ENCODE measurements at places on chromosomes 2 and 18. TPM values are rescaled to one million over a fixed set of nuclear protein-coding genes. Genes with fewer than 3 reads are reported as not detected.
A peak's percentile ranks its signal among the peaks of the same experiment; 100 is the strongest.

- no peaks in the 10 kb centered on the region for H3K4me1 ChIP-seq
- H3K36me3 ChIP-seq, result no peaks in the 10 kb centered on the region
Measured at GRCh38 chr18:36493349-36494159, 196.0 kb downstream of the FHOD3 start.

GRCh38 chr2:217910875-217911212 is 92.0 kb downstream of the TNS1 start:
- no peak overlapping the region for H3K4me3 ChIP-seq
- peaks cover 1% of the 10 kb centered on the region for H3K36me3 ChIP-seq
- no peaks in the 10 kb centered on the region for H3K27me3 ChIP-seq
- peak overlapping the region; percentile 97 for H3K27ac ChIP-seq
- DNase-seq, result peak; percentile 80

GRCh38 chr2:186570604-186571003 is 19.3 kb upstream of the ITGAV start:
- peaks cover 10% of the 10 kb centered on the region for H3K4me1 ChIP-seq
- H3K27me3 ChIP-seq, result no peaks in the 10 kb centered on the region
- no peak for DNase-seq
- no peaks in the 10 kb centered on the region for H3K36me3 ChIP-seq

- no peaks in the 10 kb centered on the region for H3K36me3 ChIP-seq
- no peak overlapping the region for H3K27ac ChIP-seq
- peaks cover 25% of the 10 kb centered on the region for H3K4me1 ChIP-seq
- no peak for DNase-seq
Measured at GRCh38 chr2:98037206-98037605, 41.5 kb upstream of the TMEM131 start.

GRCh38 chr2:217606296-217606695 is 396.5 kb downstream of the TNS1 start:
- no peaks in the 10 kb centered on the region for H3K27me3 ChIP-seq
- no peaks in the 10 kb centered on the region for H3K36me3 ChIP-seq
- no peak overlapping the region for H3K4me3 ChIP-seq
- DNase-seq, result no peak

DNA sequence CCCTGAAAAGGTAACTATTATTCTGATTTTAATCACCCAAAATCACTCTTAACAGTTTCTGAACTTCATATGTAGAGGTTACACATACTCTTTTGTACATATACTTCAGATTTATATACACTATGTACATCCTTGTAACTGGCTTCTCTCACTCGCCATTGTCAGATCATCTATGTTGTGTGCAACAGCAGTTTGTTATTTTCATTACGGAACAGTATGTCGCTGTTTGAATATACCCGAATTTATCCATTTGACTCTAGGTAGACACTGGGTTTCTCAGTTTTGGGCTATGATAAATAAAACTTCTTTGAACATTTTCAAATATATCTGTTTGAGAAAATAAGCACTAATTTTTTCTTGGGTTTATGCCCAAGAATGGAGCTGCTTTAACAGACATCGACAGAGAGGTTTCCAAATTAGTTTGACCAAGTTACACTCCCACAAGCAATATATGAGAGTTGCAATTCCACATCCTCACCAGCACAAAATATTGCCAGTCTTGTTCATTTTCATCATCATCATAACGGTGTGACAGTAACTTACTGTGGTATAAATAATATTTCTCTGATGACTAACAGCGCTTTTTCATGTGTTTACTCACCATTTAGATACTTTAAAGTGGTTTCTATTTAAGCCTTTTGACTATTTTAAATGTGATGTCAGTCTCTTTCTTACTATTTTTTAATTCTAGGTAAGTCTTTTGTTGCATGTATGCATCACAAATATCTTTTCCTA is 80.9 kb downstream of the SMC6 start:
- no peak overlapping the region for H3K27ac ChIP-seq
- no peak overlapping the region for H3K4me3 ChIP-seq
- H3K27me3 ChIP-seq, result no peaks in the 10 kb centered on the region
- no peak for DNase-seq

DNA sequence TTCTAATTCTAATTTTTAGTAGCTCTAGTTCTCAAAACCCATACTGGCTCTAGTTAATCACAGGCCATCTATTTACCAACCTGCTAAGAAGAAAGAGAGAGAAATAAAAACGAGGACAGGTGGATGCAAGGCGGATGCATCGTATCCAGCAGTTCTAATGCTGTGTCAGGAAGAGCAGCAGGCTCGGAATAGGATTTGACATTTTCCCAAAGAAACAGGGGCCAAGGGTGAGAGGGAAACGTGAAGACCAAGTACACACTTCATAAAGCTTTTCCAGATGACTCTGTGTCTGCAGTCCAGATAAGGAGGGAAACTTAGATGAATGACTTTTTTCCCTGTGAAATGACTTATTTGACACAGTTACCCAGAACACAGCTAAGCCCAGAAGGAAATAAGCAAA is 117.5 kb downstream of the ESCO1 start:
- DNase-seq, result no peak
- H3K4me1 ChIP-seq, result no peaks in the 10 kb centered on the region
- no peak overlapping the region for H3K27ac ChIP-seq
- no peaks in the 10 kb centered on the region for H3K27me3 ChIP-seq
- H3K36me3 ChIP-seq, result no peaks in the 10 kb centered on the region

- no peak overlapping the region for H3K4me3 ChIP-seq
- no peak overlapping the region for H3K27ac ChIP-seq
- DNase-seq, result peak; percentile 81
- H3K36me3 ChIP-seq, result no peaks in the 10 kb centered on the region
- no peaks in the 10 kb centered on the region for H3K4me1 ChIP-seq
- H3K27me3 ChIP-seq, result no peaks in the 10 kb centered on the region
Measured at GRCh38 chr2:238947920-238948710, 100.2 kb downstream of the TWIST2 start.

GRCh38 chr2:20451761-20452499 is 5.1 kb downstream of the RHOB start:
- peak; percentile 67 for DNase-seq
- peak overlapping the region; percentile 93 for H3K27ac ChIP-seq
- peaks cover 19% of the 10 kb centered on the region for H3K36me3 ChIP-seq

RPS27A gene
- 1,474 TPM for total RNA-seq

DNA sequence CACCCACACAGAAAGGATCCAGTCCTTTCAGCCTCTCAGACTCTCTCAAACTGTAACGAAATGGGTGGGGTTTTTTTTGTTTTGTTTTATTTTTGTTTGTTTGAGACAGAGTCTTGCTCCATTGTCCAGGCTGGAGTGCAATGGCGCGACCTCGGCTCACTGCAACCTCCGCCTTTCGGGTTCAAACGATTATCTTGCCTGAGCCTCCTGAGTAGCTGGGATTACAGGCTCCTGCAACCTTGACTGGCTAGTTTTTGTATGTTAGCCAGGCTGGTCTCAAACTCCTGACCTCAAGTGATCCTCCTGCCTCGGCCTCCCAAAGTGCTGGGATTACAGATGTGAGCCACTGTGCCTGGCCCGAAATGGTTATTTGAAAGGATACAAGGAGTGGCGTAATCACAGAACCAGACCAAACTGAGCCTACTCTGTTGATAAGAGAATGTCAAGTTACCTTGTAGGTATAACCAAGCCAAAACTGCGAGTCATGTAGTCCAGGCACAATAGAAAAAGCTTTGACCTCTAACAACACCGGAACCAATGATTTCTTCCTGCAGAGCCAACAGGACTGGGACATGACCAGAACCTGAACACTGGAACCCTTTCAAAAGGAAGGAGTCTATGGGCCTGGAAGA is 72.5 kb downstream of the NCAPH start:
- no peaks in the 10 kb centered on the region for H3K27me3 ChIP-seq
- peak overlapping the region; percentile 4 for H3K27ac ChIP-seq
- H3K4me3 ChIP-seq, result no peak overlapping the region
- no peaks in the 10 kb centered on the region for H3K4me1 ChIP-seq
- DNase-seq, result no peak

DNA sequence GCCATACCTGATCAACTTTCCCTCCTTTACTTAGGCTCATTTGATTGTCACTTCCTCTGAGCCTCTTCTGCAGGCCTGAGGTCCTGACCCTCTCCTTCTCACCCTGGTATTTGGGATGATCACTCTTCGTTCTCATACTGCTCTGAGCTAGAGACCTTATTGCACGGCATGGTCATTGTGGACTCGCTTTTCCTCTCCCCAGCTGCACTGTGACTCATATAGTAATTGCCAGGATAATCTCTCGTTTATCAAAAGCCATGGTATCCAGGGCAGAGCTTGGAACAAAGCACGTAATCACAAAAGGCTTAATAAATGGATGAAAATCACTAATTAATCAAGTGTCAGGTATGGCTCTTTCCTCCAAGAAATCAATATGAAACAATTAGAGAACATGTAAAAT is 40.9 kb upstream of the TRIB2 start:
- no peak for DNase-seq
- no peak overlapping the region for H3K4me3 ChIP-seq
- no peaks in the 10 kb centered on the region for H3K4me1 ChIP-seq
- no peaks in the 10 kb centered on the region for H3K36me3 ChIP-seq
- no peaks in the 10 kb centered on the region for H3K27me3 ChIP-seq

- no peaks in the 10 kb centered on the region for H3K27me3 ChIP-seq
- no peak overlapping the region for H3K4me3 ChIP-seq
- H3K27ac ChIP-seq, result no peak overlapping the region
- H3K4me1 ChIP-seq, result no peaks in the 10 kb centered on the region
- DNase-seq, result no peak
Measured at GRCh38 chr2:123362671-123363440, 662.2 kb upstream of the CNTNAP5 start.

GRCh38 chr2:9205486-9205885 is 1.1 kb upstream of the ASAP2 start:
- peaks cover 40% of the 10 kb centered on the region for H3K4me1 ChIP-seq
- peak overlapping the region; percentile 86 for H3K4me3 ChIP-seq
- DNase-seq, result no peak
- H3K36me3 ChIP-seq, result no peaks in the 10 kb centered on the region
- peak overlapping the region; percentile 85 for H3K27ac ChIP-seq
- no peaks in the 10 kb centered on the region for H3K27me3 ChIP-seq

ALPP gene
- not detected for total RNA-seq

LYG1 gene
- total RNA-seq, result not detected

GRCh38 chr2:77552956-77553355 is 30.8 kb upstream of the LRRTM4 start:
- no peak overlapping the region for H3K4me3 ChIP-seq
- DNase-seq, result no peak
- H3K4me1 ChIP-seq, result no peaks in the 10 kb centered on the region
